ENCODE measurements at places on chromosomes 1 and 21.

GRCh38 chr1:3865606-3866160 is 8.4 kb downstream of the DFFB start:
- DNase-seq = no peak

DNA sequence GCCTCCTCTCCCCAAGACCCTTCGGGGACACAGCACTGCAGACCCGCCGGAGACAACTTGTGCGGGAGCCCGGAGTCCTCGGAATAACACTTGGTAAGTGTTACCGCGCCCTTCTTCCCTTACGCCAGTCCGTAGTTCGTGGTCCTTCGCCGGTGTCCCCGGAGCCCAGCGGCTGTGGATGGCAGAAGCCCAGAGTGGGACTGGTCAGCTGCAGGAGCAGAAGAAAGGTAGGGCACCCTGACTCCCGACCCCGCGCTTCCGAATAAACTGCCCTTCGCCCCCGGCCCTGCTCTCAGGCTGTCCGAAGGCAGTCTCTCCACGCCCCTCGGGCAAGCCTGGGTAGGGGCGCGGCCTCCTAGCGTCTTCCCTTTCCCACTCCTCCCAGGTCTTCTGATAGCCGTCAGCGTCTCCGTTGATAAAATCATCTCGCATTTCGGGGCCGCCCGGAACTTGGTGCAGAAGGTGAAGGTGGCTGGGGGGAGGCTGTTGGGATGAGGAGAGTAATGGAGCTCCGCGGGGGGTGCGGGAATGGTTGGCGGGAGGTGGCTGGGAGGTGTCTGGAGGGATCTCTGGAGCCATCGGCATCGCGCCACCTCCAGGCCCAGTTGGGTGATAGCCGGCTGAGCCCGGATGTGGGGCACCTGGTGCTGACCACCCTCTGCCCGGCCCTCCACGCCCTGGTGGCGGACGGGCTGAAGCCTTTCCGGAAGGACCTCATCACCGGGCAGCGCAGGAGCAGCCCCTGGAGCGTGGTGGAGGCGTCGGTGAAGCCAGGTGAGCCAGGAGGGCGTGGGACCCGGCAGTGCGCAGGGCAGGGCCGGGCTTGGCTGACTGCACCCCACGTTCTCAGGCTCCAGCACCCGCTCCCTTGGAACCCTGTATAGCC is 4.3 kb downstream of the RUSC1 start:
- DNase-seq = no peak

DNA sequence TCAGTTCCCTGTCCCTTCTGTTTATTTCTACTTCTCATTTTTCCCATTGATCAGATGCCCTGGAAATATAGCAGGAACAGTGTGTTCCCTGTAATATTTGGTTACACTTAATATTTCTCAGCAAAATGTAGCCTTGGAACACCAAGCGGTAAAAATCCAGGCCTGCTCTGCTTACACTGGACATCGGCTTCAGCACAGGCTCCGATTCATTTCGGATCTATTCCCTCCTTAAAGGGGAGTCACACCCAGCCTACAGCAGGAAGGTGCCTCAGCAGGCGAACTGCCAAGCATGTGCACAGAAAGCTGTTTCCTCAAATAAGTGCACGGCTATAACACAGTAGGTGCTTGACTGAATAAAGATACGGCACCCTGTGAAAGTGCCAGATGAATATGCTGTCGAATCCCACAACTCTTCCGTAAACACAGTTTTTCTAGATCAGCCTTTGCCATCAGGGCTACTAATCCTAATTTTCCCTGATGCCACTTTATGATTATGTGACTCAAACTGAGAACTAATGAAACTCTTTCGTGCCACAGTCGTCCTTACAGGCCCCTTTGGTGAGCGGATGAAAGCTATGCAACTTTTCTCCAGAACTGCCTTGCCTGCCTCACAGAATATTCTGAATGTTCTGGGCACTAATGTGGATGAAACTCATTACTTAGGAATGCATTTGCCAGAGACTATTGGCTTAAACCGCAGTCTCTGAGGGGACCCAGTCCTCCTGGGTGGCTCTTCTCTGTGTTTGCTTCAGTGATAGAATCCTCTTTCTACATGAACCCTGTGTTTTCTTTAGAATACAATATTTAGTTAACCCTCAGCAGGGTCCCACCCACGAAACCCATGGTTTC is 275.5 kb upstream of the RUNX1 start:
- peak; percentile 51 for DNase-seq

GRCh38 chr1:155134322-155134721 is 1.3 kb upstream of the SLC50A1 start:
- no peak for DNase-seq

- no peak for DNase-seq
These were observed 148.9 kb upstream of the CTTNBP2NL start for GRCh38 chr1:112247036-112247597.

DNA sequence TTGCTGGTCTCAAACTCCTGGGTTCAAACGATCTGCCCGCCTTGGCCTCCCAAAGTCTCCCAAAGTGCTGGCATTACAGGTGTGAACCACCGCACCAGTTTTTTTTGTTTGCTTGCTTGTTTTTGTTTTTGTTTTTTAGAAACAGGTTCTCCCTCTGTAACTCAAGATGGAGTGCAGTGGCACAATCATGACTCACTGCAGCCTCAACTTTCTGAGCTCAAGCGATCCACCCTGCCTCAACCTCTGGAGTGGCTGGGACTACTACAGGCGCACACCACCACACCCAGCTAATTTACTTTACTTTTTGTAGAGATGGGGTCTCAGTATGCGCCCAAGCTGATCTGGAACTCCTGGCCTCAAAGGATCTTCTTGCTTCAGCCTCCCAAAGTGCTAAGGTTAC is 47.3 kb upstream of the USP1 start:
- no peak for DNase-seq

All from fibroblast of skin of left biceps (primary cell).